Activated CD4-positive, alpha-beta T cell treated with anti-CD3 and anti-CD28 coated beads, Interleukin-2, Interleukin-6, amounts not matched to agents 100 ng/mL and 50 ng/mL, durations not matched to agents 16 hours and 8 hours (primary cell): ENCODE measurements at places on chromosomes 7 and 10.

- DNase-seq = no peak
Observed at GRCh38 chr7:117273814-117274225, 49.0 kb downstream of the WNT2 start.

DNA sequence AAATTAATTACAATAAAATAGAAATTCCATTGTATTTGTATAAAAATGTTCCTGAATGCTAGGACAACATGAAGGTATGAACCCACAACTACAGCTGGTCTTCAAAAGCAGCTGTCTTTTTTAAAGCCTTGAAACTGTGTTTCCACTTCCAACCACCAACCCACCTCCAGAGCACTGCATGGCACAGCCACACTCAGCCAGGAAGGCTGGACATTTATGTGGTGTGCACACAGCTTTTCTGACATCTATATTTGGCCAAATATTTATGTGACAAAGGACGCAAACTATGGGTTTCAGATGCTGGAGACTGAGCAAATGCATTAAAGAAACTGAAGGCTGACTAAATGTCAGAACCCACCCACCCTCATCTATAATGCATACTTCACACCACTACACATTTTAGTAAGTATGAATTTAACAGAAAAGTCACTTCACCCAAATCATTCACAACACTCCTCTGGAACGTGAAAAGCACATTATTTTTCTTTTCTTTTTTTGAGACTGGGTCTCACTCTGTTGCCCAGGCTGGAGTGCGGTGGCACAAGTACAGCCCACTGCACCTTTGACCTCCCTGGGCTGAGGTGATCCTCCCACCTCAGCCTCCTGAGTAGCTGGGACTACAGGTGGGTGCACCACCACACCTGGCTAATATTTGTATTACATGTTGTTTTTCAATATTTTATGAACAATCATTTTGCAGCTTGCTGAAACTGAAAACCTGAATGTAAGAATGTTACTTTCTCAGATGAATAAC is 27.9 kb upstream of the DAGLB start:
- no peak for DNase-seq

- DNase-seq = no peak
Observed at GRCh38 chr10:74300666-74301065, 149.6 kb downstream of the ADK start.

GRCh38 chr7:112069879-112070321 is 136.3 kb downstream of the DOCK4 start:
- DNase-seq = no peak

- no peak for DNase-seq
Observed at GRCh38 chr10:55466806-55467504, 665.9 kb upstream of the PCDH15 start.

DNA sequence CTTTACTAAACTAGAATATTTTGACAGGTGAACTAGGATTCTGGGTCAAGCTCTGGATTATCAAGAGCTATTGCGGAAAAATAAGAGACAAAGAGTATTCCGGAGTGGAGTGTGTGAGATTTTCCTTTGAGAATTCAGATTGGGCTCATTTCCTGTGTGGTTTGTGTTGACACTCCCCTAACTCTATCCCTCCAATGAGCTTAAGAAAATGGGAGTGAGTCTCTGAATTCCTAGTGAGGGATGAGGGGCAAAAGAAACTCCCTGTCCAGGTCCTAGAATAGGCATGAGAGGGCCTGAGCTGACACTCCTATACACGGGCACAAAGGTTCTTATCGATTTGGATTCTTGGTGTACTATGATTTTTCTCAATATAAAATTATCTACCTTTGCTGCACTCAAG is 10.2 kb downstream of the KLF14 start:
- DNase-seq = no peak

GRCh38 chr7:1256621-1257020 is 23.9 kb downstream of the UNCX start:
- DNase-seq = no peak

DNA sequence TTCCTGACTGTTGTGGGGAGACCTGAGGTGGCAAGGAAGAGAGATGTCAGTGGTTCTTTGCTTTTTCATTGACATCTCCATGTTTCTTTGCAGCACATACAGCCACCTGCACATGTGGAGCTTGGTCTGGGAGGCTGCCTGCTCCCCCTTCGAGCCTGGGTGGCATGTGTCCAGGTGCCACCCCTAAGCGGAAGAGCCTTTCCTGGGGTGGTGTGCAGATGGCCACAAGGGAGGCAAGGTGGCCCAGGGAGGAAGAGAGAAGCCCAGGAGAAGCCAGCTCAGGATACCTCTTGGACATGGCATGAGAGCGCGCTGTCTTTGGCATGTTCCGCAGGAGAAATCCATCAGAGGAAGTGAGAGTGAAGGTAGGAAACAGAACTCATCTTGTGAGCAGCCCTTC is 105.9 kb upstream of the NPTX2 start:
- DNase-seq = no peak

- DNase-seq = no peak
Observed at GRCh38 chr10:124423813-124424212, 5.1 kb upstream of the OAT start.

DNA sequence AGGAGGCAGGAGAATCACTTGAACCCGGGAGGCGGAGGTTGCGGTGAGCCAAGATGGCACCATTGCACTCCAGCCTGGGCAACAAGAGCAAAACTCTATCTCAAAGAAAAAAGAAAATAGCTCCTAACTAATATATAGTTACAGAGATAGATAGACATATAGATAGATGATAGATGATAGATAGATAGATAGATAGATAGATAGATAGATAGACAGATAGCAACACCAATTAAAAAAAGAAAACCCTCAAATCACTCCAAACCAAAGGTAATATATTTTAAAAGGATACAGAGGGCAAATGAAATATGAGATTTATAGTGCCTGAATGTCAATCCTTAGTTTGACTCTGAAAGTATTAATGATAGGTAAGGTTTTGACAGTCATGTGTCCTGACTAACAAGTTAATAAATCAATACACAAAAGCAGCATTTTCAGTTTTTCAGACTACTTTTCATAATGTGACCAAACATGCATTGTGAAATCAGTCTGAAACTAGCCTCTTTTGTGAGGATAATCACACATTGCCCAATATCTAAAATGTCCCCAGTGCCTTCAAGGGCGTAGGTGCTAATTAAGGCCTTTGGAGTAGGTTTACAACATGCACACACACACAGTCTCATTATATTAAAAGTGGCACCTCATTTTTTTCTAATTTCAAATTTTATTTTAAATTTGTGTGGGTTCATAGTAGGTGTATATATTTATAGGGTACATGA is 61.2 kb downstream of the BPGM start:
- no peak for DNase-seq

DNA sequence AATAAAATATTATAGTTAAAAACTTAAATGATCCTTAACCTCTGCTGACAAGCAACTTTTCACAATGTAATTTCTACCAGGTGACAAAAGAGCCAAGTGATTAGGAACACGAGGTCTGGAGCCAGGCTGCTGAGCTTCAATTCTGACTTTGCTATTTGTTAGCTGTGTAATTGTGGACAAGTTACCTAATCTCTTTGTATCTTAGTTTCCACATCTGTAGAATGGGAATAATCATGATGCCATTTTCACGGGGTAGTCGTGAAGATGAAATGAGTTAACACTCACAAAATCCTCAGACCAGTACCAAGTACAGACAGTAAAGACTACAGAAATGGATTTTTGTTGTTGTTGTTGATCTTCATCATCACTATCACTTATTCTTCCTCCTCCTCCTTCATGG is 144.5 kb downstream of the SLC25A13 start:
- no peak for DNase-seq

DNA sequence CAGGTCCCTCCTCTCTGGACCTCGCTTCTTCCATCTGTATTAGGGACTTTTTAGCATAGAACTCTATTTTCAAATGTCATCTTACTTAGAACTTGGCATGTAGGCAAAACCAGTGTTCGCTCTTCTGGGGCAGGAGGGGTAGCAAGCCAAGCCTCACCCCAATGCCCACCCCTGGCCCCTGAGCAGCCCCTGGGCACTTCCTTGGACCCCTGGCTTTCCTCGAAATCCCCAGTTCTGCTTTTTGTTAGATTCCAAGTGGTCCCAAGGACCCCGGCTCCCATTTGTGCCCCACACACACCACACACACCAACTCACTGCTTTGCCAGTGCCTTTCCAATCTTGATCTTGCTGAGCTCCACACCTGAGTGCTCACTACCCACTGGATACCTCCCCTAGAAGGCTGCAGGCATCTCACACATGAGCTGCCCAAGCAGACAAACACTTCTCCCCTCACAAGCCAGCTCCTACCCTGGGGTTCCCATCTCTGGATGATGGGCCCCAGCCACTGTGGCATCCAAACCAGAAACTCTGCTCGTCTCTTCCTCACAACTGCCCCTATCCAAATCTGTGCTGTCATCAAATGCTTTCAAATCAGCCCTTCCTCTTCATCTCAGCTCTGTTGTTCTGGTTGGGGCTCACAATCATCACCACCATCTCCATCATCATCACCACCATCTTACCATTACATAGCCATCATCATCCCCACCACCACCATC is 167.9 kb upstream of the ZMIZ1 start:
- DNase-seq = no peak

- DNase-seq = no peak
Observed at GRCh38 chr10:111221682-111222480, 145.1 kb downstream of the ADRA2A start.

DNA sequence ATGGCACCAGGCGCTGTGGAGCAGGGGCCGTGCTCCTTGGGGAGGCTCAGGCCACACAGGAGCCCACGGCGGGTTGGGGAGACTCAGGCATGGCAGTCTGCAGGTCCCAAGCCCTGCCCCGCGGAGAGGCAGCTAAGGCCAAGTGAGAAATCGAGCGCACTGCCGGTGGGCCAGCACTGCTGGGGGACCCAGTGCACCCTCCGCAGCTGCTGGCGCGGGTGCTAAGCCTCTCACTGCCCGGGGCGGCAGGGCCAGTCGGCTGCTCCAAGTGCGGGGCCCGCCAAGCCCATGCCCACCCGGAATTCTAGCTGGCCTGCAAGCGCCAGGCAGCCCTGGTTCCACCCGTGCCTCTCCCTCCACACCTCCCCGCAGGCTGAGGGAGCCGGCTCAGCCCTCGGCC is 57.1 kb downstream of the COL28A1 start:
- DNase-seq = no peak

- no peak for DNase-seq
Observed at GRCh38 chr7:143248761-143249354, 14.4 kb upstream of the GSTK1 start.

DNA sequence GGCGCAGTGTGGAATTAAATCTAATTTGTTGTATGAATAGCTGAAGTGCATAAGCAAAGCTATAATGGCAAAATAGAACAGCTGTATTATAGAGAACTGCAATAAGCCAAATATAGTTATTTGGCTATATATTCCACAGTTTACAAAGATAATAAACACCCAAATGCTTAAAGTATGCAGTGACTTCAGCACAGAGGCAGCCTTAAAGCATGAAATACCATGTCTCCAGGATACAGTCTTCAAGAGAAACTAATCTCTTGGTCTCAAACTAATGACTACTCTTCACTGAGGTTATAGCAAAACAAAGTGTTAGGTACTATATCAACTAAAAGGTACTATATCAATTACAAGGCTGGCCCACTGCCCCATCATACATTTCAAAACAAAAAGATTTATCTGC is 48.0 kb downstream of the NT5C2 start:
- DNase-seq = no peak

GRCh38 chr7:101273206-101273605 is 28.3 kb upstream of the FIS1 start:
- DNase-seq = no peak

DNA sequence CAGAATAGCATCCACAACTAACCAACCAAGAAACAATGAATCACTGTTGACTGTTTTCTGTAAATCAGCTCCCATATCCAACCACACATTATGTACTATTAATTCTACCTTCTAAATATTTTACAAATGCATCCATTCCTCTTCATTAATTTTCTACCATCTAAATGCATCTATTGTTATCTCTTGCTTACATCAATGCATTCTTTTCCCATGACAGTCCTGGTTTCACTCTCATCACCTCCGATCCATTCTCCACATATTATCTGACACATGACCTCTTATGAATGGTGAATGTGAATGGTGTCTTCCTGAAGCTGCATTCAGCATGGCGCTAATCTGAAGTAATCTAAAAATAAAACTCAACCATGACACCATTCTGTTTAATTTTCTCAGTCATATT is 153.8 kb upstream of the CALCR start:
- DNase-seq = no peak

DNA sequence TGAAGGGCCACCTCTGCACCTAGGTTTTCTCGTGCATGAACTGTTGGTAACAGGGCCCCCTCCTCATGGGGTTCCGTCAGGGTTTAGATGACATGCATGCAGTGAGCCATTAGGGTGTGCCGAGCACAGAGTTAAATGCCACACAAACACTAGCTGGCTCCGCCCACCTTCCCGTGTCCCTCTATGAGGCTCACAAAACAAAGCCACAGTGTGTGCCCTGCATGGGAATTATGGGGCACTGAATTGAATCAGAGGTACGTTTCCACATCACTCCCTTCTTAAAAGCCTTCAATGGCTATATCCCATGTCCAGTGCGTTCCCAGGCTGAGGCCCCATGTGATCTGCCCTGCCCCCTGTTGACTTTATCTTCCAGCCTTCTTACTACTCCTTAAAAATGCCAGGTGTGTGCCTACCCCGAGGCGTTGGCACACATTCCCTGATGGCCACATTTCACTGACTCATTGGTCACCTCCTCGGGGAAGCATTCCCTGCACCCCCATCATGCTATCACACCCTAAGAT is 35.7 kb downstream of the GSDME start:
- no peak for DNase-seq

- no peak for DNase-seq
Observed at GRCh38 chr10:61830072-61830845, 71.2 kb upstream of the ARID5B start.

DNA sequence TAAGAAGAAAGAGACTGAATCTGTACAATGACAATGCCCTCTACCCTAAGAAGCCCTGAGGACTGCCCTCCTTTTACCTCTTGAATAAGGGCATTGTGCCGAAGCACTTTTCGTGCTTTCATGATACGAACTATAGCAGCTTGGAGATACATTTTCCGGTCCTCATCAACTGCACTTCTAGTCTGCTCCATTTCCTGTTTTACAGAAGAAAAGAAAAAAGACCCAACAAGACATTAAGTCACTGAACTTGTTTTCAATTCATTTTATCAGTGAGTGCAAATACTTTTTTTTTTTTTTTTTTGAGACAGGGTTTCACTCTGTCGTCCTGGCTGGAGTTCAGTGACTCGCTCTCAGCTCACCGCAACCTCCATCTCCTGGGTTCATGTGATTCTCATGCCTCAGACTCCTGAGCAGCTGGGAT is 78.4 kb downstream of the CUL2 start:
- no peak for DNase-seq

DNA sequence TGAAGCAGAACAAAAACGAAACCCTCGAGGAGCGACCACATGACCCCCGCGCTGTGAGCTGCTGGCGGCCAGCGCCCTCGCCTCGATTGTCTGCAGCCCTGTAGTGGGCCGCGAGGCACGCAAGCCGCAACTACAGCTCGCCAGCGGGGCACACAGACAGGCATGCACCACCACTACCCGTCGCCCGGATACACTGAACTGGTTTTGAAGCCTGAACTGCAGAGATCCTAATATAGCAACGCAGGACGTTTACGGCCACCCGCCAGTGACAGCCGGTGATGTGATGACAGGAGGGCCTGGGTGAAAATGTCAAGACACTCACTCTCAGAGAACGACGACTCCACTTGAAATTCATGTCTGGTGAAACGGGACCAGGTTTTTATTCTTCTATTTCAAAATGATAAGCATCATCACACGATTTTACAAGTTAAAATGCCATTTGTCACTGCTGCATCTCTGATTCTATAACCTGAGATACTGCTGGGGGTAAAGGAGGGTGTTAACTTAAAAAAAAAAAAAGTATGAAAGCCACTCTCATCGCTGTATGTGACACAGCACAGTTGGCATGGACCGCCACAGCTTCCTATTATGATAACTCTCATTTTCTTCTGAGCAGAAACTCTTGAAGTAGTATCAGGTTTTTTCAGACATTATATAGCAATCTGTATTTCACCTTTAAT is 120.3 kb upstream of the DIP2C start:
- no peak for DNase-seq
